ENCODE measurements at places on chromosomes 3 and 15. TPM values are rescaled to one million over a fixed set of nuclear protein-coding genes. Genes with fewer than 3 reads are reported as not detected.

DNA sequence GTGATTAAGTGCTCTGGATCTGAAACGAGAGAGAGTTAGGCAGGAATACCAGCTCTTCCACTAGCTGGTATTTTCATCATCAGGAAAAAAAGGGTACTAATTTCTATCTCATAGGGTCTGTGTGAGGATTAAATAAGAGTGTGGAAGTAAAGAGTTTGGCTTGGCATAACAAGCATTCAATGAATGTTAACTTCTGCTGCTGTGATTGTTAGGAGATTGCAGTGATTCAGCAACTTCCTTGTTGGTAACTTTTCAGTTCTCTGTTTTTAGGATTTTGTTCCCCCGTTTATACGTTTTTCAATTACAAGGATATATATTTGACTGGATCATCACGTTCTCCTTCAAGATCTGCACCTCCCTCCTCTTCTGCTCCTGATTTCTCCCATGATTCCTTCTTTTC is 65.9 kb upstream of the MYO5C start:
- DNase-seq = no peak

DNA sequence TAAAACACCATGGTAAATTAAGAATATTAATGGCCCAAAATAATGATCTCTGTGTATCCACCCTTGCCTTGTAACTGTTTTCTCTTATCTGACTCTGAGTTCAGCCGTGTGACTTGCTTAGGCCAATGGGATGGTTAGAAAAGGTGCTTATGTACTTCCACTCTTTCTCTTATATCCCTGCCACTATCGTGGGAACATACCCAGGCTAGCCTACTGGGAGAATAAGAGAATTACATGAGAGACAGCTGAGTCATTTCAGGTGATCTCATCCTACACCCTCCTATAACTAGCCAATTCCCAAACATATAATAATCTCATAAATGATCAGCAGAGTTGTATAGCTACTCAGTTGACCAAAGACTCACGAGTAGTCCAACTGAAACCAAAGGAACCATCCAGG is 98.3 kb upstream of the ABI3BP start:
- DNase-seq = no peak

DNA sequence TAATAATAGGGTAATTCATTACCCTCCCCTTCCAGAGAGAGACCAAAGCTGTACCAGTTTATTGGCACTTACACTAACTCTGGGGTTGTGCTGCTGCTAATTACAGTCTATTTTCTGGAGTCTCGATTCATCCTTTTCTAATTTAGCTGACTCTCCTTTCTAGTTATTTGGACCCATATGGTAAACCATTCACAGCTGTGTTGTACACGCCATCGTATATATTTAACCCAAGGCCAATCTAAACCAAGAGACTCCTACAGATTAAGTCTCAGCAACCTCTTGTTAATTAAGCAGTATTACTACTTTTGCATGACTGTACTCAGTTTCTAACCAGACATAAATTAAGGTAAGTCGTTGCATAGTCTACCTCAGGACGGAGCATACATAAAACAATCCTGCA is 22.5 kb downstream of the ANXA2 start:
- no peak for DNase-seq

- DNase-seq = no peak
Observed at GRCh38 chr3:186166491-186167288, 57.8 kb upstream of the ETV5 start.

GRCh38 chr3:12185172-12185710 is 26.5 kb upstream of the TIMP4 start:
- no peak for DNase-seq

GRCh38 chr3:113035387-113035982 is 44.7 kb downstream of the GTPBP8 start:
- no peak for DNase-seq

- DNase-seq = no peak
Observed at GRCh38 chr15:34275154-34275553, 50.3 kb downstream of the EMC4 start.

The PLA2G4B gene
- total RNA-seq = 1.4 TPM

The CLRN1 gene
- total RNA-seq = not detected

The AEN gene
- 5.1 TPM for total RNA-seq

The ACOX2 gene
- 30.2 TPM for total RNA-seq

The EPHA3 gene
- total RNA-seq = 5.3 TPM

The NTRK3 gene
- 1.5 TPM for total RNA-seq
